ENCODE measurements at places on chromosomes 11 and 22.

DNA sequence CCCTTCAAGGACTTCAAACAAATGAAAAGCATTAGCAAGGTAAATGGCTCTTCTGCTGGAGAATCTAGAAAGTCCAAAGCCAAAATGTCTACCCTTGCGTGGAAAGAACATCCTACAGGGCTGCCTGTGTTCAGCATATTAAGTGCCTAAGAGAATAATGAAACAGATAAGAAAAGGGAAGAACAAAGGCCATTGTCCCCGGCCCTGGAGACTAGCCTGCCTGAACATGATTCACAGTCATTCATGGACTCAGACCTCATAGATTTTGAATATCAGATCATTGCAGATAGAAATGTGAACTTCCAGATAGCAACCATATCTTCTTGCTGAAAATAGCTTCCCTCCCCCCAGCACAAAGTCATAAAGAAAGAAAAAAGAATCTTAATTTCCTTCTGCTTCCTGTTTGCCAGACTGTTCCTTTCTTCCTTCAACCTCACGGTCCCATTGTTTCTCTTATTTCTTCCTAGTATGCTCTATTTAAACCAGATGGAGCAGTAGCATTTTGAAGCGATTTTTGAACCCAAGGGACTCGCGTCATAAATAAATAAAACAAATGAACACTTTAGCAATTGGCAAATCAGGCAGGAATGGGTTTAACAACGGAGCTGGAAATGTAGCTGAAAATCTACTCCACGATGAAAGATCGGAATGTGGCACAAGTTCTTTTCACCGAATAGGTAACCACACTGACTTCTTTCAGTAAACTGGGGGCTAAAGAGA lies 408.2 kb upstream of the CCDC90B start:
- DNase-seq: no peak

DNA sequence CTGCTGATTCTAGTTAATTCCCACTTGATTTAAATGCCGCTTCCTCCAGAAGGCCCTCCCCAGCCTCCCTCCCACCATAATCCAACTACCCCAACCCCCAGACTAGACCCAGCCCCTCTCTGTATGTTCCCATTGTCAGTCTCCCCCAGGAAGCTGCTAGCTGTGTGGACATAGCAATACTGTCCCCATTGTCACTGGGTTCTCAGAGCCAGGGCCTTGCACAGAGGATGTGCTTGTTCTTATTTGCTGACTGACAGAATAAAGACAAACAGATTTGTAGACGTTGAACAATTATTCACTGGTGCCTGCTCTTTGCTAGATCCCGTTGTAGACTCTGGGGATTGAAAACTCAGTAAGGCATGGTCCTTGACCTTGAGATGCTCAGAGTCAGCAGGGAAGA lies 45.7 kb upstream of the NAV2 start:
- DNase-seq: no peak

- DNase-seq: no peak
Measured at GRCh38 chr22:18060646-18061620, 16.9 kb upstream of the PEX26 start.

DNA sequence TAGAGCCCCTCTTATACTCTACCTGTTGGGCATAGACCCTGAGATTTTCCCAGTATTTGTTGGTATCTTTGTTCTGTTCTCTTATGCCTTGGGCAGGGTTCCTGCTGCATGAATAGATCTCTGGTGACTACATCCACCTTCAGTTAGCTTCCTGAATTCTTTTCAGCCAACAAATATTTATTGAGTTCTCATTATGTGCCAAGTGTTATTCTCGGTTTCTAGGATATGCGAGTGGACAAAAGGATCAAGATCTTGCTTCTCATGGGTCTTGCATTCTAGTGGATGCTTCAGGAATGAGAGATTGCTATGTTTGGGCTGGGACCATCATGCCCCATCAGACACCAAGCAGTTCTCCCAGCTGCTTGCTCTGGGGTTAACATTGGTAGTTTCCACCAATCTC lies 340.0 kb downstream of the METTL15 start:
- DNase-seq: no peak

DNA sequence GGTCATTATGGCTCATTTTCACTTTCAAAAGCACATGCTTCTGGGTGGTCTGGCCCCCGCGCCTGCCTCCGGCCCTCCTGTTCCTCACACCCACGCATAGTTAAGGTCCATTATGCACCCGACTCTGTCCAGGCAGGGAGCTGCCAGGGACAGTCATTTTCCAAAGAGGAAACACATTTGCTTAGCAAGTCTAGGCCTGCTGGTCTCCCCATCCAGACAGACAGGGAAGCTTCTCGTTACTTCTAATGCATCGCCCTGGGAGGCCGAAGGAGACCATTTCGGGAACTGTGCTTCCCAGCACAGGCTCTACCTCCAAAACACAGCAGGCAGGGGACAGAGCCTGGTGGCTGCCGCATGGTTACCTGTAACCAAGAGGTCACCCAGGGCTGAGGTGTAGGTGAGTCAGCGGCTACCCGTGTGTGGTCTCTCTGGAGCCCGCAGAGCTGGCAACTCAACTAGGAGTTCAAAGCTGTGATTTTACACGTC lies 87.1 kb upstream of the SHANK2 start:
- no peak for DNase-seq

- no peak for DNase-seq
Measured at GRCh38 chr11:21612326-21612725, 580.6 kb upstream of the ANO5 start.

GRCh38 chr11:80562523-80563125 lies 1121.8 kb upstream of the TENM4 start:
- no peak for DNase-seq

- no peak for DNase-seq
Measured at GRCh38 chr11:44725757-44726282, 942 bp upstream of the TSPAN18 start.

DNA sequence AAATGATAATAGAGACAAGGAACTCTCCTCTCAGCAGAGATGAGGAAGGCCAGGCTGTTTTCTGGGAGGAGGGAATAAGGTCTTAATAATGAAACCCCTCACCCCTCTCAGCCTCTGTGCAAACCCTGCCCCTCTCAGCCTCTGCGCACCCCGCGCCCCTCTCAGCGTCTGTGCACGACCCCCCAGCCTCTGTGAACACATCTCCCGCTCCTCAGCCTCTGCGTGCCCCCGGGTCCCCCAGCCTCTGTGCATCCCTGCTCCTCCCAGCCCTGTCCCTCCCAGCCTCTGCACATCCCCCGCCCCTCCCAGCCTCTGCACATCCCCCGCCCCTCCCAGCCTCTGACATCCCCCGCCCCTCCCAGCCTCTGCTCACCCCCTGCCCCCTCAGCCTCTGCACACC lies 837.8 kb downstream of the TBC1D22A start:
- DNase-seq: no peak

- DNase-seq: no peak
Measured at GRCh38 chr11:99325847-99326246, 305.1 kb downstream of the CNTN5 start.

GRCh38 chr22:31199187-31199586 lies 12.9 kb upstream of the LIMK2 start:
- no peak for DNase-seq

GRCh38 chr11:18974192-18974591 lies 35.0 kb upstream of the MRGPRX1 start:
- no peak for DNase-seq

DNA sequence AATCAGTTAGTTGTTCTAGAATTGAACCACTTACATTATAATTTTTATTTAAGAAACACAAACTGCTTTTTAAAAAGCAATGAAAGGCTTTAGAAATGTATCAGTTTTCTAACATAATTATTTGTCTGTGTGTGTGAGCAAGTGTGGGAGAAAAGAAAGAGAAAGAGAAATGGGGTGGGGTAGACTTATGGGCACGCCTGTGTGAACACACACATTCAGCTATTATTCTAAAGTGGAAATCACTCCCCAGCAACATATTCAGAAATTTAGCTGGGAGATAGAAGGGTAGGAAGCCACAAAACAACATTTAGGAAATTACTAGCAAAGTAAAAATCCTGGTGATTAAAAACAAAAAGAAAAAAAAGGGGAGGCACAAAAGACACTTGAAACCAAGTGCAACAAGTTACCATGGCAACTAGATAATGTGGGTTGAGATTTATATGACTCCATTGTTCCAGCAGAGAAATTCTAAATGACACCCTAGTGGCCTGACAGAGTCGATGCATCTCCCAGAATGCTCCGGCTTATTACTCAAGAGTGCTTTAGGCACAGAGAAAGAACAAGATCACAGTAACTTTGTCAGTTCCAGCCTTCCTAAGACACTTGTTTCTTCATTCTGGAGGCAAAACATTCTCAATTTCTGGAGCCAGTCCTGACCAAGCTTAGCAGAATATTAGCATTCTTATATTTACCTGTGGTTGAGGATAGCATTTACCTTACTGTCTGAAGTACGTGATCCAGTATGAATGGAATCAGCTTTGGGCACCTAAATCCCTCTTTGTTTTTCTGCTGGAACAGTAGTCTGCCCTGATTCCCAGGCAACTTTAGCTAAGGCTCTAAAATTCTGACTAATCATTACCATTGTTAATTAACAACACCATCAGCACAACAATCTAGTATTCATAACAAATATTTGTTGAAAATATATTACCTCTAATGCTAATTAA lies 444.4 kb downstream of the DLG2 start:
- no peak for DNase-seq

DNA sequence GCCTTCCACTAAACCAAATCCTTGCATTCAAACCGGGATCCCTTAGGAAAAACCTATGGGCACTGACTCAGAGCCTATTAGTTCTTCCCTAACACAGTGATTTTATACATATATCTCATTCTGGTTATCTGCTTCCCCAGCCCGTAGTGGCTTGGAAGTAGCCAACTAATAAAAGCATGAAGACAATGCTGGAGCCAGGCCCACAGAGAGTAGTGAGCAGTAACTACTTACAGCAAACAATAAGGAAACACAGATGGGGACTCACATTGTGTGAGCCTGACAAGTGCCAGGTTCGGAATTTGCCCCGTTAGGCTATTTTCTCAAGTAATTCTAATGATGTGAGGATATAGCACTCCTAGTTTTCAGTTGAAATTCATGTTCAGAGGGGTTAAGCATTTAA lies 83.3 kb upstream of the OR5AK2 start:
- DNase-seq: no peak

GRCh38 chr22:46849101-46849500 lies 86.7 kb downstream of the TBC1D22A start:
- DNase-seq: no peak

DNA sequence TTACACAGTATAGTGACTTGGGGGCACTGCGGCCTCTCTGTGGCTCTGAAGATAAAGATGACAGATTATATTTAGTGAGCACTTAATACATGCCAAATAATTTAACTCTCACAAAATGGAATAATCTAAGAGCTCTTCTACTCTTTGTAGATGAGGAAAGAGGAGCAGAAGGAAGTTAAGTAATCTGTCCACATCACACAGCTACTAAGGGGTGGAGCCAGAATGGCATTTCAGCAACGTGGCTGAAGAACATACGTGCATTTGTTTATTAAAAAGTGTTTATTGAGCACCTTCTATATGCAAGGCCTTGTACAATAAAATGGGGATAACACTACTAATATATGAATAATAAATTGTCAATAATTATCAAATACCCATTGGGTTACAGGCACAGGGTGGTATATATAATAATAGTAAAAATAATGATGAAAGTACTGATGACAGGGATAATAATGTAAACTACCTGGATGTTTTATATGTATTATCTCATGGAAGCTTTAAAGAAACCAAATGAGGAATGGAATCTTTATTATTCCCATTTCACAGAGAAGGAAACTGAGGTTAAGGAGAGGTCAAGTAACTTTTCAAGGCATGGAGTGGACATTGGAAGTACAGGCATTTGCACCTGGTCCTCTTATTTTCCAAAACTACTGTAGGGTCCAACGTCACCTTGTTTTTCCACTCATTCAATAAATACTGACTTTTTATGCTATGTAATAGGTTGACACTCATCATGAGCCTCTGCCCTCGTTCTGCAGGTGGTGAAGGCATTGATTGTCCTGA lies 38.0 kb upstream of the IL17RA start:
- DNase-seq: no peak

DNA sequence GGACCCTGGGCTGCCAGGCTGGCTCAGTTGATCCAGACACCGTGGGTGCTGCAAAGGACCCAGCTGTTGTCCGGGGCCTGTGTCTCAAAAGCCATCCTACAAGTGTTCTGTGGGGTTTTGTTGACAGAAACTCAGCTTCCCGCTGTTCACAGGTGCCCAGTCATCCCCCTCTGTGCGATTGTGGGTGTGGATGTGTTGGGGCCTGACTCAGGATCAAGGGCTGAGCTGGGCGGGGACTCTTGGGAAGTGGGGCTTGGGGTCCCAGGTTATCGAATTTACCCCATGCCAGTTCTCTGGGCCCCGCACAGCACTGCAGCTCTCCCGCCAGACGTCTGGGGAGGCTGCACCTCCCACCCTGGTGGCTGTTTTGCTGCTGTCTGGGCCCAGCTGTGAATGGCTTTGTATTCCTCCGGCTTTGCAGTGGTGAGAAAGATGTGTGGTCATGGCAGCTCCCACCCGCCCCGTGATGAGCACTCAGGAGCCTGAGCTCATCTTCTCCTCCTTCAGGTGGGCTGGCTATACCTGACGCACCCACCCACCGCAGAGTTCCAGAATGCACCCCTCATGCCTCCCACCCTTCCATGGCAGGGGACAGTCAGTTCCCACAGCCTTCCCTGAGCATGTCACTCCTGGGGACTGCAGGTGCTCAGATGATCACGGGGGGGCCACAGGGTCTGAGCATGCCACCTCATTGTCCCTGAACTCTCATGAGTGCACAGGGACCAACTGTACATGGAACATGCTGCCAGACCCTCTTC lies 3.6 kb upstream of the AP2A2 start:
- DNase-seq: no peak

- DNase-seq: no peak
Measured at GRCh38 chr11:130881475-130882137, 34.7 kb downstream of the SNX19 start.

DNA sequence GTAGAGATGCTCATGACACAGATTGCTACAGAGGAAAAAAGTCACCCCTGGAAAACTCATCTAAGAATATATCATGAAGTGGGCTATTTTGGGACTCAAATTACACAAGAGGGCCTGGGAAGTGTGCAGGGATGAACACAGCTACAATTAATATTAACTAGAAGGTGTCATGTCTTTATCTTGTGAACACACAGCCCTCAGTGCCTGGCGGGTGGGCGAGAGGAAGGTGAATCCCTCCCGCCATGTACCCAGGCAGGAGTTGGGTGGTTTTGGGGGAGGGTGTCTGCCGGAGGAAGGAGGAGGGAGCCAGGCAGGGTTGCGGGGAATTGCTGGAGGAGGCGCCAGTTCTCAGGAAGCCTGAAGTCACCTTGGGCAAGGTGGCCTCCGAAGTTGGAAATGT lies 5.1 kb upstream of the FAM83F start:
- no peak for DNase-seq

- no peak for DNase-seq
Measured at GRCh38 chr11:19892387-19892786, 179.8 kb downstream of the NAV2 start.

DNA sequence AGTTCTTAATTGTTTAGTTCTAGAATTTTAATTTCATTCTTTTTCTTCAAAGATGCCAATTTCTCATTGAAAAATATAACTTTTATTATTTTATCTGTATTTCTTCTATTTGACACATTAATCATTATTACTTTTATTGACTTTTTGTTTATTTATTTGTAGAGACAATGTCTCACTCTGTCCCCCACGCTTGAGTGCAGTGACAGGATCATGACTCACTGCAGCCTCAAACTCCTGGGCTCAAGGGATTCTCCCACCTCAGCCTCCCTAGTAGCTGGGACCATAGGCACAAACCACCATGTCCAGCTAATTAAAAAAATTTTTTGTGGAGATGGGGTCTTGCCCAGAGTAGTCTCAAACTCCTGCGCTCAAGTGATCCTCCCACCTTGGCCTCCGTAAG lies 30.3 kb upstream of the FBLN1 start:
- no peak for DNase-seq

GRCh38 chr11:120940160-120940848 lies 83.6 kb upstream of the TBCEL start:
- DNase-seq: no peak

- DNase-seq: no peak
Measured at GRCh38 chr11:59154610-59155009, 12.0 kb downstream of the FAM111A start.

All from stimulated activated CD4-positive, alpha-beta T cell treated with anti-CD3 and anti-CD28 coated beads, TNF-alpha, amount 100 ng/mL, for 48 hours (primary cell).